ENCODE measurements at places on chromosomes 2 and 18.

GRCh38 chr18:78981989-78982620 is 2.5 kb downstream of the SALL3 start:
- no peak for DNase-seq

GRCh38 chr18:3207565-3207964 is 12.2 kb downstream of the MYOM1 start:
- DNase-seq = no peak

GRCh38 chr2:237327175-237327950 is 86.6 kb downstream of the COL6A3 start:
- DNase-seq = no peak

DNA sequence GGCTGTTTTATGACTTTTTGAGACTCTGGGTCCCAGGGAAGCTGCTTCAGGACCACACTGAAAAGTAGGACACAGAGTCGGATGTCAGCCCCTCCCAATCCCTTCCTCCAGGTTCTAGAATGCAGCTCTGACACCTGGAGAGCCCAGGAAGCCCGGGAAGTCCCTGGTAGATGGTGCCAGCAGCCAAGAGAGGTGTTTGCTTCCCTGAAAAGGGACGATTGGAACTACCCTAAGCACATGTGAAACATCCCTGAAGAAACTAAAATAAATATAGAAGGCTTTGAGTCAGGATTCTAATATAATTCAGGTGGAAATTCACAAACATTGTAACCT is 163.2 kb upstream of the CYRIA start:
- no peak for DNase-seq

- DNase-seq = no peak
These were observed 88.4 kb upstream of the STK17B start for GRCh38 chr2:196259507-196260481.

DNA sequence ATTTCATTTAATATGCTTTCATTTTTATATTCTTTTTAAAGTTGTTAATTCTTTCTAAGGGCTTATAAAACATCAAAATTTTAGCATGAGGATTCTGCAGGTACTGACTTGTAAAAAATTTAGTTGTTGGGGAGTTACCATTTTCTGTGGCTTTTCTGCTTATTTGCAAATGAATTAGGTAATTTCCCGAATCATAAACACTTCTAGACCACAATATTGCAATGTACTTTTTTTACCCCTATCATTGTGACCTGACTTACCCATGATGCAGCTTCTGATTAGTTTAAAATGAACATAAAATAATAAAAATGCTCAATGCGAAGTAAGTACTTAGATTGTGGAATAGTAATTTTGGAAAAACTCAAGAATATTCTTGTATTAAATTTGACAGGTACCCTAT is 11.4 kb downstream of the ARL6IP6 start:
- no peak for DNase-seq

DNA sequence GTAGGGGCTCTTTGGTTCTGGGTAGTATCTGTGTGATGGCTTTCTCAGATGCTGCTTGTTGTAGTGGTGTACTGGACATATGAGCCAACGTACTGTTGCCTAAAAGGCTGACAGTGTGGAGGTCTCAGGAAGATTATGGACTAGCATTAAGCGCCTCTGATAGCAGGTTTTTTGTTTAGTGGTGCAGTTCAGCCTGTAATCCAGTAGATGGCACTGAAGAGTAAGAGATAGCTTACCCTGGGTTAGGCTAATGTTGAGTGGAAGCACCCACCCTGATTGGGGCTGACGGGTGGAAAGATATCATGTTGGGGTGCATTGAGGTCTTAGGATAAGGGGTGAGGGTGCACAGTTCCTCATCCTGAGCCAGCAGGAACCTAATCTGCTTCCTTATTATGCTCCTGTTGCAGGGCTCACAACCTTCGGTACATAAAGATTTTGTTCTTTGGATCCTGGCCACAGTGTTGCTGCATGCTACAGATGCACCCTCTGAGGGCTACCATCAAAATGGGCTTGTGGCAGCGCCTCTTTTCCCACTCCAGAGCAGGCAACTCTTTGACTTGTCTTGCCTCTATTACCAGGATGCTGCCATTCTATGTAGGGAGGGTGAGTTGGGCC is 79.6 kb downstream of the MSTN start:
- DNase-seq = no peak

DNA sequence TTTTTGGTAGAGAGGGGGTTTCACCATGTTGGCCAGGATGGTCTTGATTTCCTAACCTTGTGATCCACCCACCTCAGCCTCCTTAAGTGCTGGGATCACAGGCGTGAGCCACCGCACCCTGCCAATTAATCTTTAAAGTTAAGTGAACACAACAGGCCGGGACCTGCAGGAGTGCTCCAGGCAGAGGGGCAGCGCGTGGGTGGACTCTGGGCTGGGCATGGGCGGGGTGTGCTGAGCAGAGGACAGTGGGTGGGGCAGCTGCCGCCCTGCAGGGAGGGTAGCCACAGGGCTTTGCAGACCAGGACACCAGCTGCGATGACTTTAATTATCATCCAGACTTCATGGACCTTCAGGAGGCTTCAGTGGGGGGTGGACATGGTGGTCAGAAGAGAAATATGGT is 8.8 kb upstream of the GPR148 start:
- DNase-seq = no peak

DNA sequence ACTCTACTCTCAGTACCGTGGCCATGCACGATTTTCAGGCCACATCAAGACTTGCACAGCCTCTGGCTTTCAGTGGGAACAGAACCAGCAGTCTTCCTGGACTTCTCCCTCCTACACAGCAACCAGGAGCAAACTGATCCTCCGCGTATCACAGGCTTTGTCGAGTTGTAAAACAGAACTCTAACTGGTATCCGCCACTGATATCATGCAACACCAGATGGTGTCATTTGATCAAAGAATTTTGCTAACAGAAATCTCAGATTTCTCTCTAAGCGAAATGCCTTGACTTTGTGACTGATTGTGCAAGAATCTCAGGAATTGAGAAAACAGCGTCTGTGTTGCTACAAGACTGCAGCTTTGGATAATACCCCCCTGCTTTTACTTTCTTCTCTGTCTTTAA is 85.7 kb downstream of the COPS8 start:
- DNase-seq = no peak

GRCh38 chr2:227783404-227784138 is 30.1 kb upstream of the CCL20 start:
- DNase-seq = no peak

DNA sequence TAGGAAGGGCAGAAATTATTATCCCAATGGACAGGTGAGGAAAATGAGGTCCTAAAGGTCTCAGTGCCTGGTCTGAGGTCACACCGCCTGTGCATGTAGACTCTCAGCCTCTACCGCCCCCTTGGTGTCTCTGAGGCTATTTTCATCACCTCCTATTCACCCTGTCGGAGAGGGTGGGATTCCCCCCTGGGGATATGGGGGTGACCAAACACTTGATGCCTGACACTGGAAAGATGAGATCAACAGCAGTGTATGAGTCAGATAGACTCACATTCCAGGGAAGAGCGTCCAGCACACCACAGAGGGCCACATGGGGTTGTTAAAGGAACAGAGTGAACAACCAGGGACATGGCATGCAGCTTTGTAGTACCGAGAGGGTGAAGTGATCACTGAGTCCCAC is 199.7 kb downstream of the SMAD2 start:
- DNase-seq = no peak

GRCh38 chr18:37636831-37637477 is 71.4 kb upstream of the CELF4 start:
- DNase-seq = no peak

- DNase-seq = no peak
These were observed 1072.4 kb downstream of the RPIA start for GRCh38 chr2:89763581-89764485.

GRCh38 chr2:206368933-206369569 is 74.3 kb upstream of the ADAM23 start:
- DNase-seq = no peak

DNA sequence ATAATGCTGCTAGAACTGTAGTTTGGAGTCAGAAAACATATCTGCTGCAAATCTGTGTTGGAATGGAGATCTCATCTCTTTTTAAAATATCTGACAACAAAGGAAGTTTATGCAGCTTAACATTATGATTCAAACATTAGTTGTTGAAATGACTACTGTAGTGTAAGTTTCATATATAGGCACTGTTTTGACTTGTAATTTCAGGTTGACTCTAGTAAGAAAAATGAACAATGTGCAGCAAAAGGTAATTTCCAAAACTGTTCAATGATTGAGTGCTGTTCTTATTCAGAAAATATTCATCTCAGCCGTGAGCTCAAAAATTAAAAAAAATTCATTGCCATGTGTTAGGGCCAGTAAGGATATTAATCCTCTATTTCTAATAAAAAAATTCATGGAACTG is 48.5 kb downstream of the CCDC138 start:
- no peak for DNase-seq

GRCh38 chr2:233953087-233953801 is 36.1 kb downstream of the TRPM8 start:
- peak; percentile 80 for DNase-seq

- no peak for DNase-seq
These were observed 112.8 kb upstream of the CAB39 start for GRCh38 chr2:230599853-230600252.

DNA sequence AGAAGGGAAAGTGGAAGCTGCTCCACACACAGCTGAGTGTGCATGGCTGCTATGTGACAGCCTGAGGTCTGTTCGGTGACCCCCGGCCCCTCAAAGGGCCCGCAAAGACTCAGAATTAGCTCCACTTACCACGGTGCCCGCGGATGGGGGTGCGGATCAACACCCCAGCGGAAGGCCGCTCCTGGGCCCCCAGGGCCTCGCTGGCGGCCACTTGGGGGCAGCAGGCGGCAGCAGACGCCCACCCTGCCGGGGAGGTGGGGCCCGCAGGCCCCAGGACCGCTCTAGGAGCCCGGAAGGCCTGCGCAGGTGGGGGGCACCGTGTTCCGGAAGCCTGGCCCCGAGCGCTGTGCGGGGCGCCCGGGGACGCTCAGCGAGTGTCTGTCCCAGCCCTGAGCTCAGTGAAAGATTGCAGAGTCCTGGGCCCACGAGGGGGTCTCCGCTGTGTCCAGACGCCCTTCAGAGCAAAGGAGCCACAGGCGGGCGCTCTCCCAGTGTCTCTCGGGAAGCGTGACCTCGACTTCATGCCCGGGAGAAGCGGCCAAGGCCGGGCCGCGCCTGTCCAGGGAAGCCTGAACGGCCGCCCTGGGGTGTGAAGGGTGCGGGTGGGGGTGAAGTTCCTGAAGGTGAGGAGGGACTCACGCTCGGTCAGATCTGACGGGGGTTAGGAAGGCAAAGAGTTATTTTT is 118.7 kb downstream of the VAPA start:
- DNase-seq = no peak

DNA sequence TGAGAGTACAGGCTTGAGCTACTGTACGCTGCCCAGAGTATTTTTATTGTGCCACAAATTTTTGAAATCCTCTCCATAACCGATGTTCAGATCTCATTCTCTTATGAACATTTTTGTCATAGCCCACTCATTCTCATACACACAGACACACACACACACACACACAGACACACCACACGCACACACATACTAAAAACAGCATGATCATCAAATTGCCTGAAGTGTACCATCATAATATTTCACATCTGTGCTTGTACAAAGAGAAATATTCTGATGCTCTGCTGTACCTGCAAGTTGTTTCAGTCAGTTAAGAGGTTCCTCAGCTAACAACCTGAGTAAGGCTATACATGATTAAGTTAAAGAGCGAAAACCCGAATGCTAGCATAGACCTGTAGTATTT is 95.1 kb downstream of the LRRTM1 start:
- no peak for DNase-seq

DNA sequence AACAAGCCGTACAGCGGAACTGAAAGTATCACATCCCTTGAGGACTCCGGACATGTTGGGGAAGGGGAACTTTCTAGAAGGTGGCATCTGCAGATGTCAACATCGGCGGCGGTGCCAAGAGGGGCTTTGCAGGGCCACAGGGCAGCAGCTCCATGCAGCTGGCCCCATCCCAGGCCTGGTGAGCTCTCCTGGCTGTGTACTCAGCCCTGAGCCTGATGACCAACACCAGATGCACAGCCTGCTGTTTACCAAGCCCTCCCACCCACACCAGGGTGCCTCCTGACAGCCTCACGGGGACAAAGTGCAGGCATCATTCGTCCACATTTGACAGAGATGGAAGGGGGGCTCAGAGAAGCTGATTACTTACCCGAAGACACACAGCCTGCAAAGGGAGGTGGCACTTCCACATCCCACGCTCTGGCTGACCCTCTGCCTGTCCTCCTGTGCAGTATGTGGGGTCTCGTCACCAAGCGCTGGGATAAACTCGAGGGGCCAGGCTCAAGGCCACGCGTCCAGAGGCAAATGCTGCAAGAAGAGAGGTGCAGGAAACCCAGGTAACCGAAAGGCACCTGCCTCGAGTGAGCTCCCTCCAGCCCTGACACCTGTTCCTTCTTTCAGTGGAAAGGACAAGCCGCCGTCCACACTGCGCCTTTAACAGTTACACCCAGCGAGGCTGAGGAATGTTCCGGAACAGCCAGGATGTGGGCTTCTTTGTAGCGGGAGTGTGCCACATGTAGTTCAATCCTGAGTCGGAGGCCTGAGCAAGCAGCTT is 69.0 kb upstream of the ASAP2 start:
- DNase-seq = no peak

DNA sequence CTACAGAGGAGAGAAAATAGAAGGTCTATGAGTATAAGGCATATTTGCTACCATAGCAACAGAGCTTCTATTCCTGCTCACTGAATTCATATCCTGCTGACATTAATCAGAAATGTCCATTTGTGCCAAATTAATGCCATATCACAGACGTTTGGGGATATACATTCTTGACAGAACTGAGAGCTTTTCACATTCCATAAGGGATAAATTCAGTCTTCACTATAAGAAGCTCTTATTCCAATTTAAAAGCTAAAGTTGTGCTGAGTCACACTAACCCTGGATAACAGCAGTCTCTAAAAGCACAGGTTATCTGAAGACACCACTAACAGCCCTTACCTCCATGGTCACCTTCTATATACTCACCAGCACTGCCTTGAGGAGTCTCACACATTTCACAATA is 178.1 kb downstream of the RAB3GAP1 start:
- no peak for DNase-seq

DNA sequence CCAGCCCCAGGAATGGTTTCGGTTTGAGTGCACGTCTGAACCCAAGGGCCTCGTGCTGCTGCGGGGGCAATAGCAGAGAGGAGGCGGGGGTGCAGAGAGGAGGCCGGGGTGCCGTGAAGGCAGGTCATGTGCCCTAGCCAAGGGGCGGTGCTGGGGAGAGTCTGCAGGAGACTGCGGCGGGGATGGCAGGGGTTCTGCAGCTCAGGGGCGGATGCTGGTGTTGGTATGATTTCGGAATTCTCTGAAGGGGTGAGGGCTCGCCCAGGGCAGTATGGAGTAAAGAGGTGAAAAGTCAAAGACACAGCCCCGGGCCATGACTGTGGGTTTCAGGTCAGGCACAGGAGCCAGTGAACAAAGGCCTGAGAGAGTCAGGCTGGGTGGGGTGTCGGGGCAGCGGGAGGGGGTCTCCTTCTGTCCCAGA is 186.5 kb upstream of the HDAC4 start:
- DNase-seq = no peak

GRCh38 chr2:9417725-9418124 is 5.6 kb downstream of the ITGB1BP1 start:
- DNase-seq = no peak

- DNase-seq = peak; percentile 66
These were observed 12.3 kb upstream of the TFCP2L1 start for GRCh38 chr2:121297217-121297830.

All from SHP77 treated with DMSO at 0.1 percent for 48 hours (cell line).